Body of pancreas (tissue), 4 donors: ENCODE measurements at places on chromosomes 2 and 18. TPM values are rescaled to one million over a fixed set of nuclear protein-coding genes. Genes with fewer than 3 reads are reported as not detected.

Gene OTOF
- not detected for total RNA-seq

Gene PID1
- 13.0 TPM for total RNA-seq

DNA sequence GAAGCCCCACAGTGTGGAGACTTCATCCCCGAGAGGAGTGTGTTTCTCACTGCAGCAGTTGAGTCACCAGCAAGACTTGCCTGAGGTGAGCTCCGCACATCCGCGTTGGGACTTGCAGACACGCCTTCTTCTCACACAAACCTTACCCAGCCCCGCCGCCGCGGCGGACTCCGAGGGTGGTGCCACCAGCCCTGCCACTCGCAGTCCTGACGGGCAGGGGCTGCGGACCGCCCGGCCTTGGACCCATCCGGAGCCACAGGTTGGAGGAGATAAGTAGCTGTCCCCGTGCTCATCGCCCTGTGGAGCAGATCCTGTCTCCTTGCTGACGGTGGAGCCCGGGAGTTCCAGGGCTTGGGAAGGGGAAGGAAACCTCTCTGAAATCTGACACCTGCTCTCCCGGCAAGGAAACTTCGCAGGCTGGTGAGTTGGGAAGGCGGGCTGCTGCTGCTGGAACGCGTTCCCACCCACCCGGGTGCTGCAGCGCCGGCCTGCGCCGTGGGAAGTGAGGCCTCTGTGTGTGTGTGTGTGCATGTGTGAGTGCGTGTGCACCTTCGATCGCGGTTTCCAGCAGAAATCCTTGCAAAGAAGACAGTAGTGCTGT, at the start of gene RAB27B:
Gene RAB27B (plus strand): TSS at position 197 of the 601 bp plus-strand sequence. CDS start 49,109 bp downstream, outside the sequence.
- H3K4me3 ChIP-seq = peak within 1 kb of the TSS; percentile 30
- H3K4me1 ChIP-seq = peaks cover 30% of the 10 kb centered on the region
- DNase-seq = peak; percentile 89
- H3K36me3 ChIP-seq = no peaks in the 10 kb centered on the region
- peak within 1 kb of the TSS; percentile 92 for H3K27ac ChIP-seq

Gene ACMSD
- not detected for total RNA-seq

Gene FAP
- 2.3 TPM for total RNA-seq

DNA sequence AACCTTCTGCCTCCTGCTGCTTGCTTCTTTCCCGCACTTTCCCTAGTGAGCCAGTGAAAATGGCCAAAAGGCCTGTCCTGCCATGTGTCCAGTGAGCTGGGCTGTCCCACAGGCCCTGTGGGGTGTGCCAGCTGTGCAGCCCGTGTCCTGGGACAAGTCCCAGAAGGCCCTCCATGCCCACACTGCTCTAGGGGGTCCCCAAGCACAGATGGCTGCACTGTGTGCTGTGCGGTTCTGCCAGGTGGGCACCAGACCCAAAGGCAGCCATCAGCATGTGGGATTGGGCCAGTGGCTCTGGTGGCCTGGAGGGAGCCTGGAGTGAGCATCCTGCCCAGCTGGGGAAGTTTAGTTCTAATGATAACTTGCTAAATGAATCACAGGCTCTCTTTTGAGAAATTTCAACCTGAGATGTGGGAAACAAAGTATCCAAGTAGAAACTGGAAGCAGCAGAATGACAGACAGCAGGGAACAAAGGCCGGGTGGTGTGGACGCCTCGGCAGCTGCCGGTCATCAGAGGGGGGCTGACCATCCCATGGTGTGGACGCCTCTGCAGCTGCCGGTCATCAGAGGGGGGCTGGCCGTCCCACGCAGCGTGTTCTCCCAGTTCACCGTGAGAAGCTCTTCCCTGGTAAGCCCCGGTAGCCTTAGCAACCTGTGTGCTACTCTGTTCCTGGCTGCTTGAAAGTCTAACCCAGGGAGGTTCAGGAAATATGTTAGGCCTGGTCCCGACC, 9.9 kb upstream of the CNDP2 start:
- H3K4me1 ChIP-seq = no peaks in the 10 kb centered on the region
- no peak for DNase-seq
- H3K36me3 ChIP-seq = no peaks in the 10 kb centered on the region
- no peak overlapping the region for H3K27ac ChIP-seq
- no peak overlapping the region for H3K4me3 ChIP-seq

DNA sequence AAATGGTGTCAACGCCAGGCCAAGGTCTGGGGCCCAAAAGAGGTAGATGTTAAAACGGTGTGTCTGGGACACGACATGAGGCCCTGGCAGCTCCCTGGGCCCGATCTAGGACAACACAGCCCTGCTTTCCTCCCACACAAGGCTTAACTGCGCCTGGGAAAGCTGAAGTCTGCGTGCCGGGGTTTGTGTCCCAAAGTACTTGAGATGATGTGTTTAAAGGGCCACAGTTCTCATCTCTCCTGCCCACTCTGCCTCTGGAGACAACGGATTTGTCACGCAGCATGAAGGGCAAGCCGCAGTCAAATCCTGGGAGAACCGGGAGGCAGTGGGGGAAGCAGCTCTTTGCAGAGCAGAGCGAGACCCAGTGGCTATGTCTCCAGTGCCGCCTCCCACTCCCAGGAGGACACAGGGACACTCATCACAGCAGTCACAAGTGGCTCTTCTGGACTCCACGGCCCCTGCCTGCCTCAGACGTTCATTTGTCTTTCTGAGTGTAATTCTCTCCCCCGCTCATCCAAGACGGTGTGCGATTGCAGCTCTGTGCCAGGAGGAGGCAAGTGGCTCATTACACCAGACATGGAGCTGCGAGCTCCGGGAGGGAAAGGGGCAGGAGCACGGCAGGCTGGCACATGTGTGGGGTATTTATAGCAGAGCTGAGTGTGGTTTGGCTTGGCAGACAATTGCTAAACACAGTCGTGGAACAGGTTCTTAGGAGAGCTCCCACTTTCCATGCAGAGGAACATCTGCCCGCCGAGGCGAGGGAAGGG, 57.7 kb upstream of the SEMA4C start:
- no peak overlapping the region for H3K27ac ChIP-seq
- no peaks in the 10 kb centered on the region for H3K36me3 ChIP-seq
- DNase-seq = no peak
- H3K4me1 ChIP-seq = peaks cover 3% of the 10 kb centered on the region
- H3K27me3 ChIP-seq = no peaks in the 10 kb centered on the region
- no peak overlapping the region for H3K4me3 ChIP-seq

Gene ABCB11
- total RNA-seq = not detected

Gene BUB1
- not detected for total RNA-seq

DNA sequence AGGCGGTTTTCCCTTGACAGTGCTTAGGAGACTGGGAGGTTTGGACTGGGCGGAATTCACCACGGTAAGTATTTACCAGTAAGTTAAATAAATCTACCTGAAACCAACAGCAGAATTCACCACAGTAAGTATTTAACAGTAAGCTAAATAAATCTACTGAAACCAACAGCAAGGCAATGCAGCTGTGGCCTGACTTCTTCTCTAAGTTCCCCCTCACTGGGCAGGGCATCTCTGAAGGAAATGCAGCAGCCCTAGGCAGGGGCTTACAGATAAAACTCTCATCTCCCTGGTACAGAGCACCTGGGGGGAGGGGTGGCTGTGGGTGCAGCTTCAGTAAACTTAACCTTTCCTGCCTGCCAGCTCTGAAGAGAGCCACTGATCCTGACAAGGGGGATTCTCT, 432.5 kb upstream of the LRRTM1 start:
- H3K4me1 ChIP-seq = no peaks in the 10 kb centered on the region
- no peaks in the 10 kb centered on the region for H3K36me3 ChIP-seq
- no peak for DNase-seq

DNA sequence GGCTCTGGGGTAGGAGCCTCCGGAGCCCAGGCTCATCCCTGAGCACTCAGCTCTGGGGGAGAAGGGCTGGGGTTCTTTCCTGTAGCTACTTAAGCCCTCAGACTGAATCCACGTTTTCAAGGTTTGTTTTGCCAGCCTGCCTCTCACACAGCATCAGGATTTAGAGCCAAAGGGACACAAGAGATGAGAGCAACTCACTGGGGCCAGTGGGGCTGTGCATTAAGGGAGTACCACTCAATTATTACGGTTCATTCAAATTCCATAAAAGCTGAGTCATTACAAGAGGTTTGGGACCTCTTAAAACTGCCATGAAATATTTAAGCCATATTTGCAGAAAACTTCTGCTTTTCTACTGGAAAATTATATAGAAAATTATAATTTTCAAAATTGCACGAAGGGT, 17.1 kb upstream of the SNED1 start:
- no peak overlapping the region for H3K27ac ChIP-seq
- no peak for DNase-seq
- peaks cover 11% of the 10 kb centered on the region for H3K4me1 ChIP-seq

Gene G6PC2
- 35.3 TPM for total RNA-seq

Gene RIT2
- total RNA-seq = not detected

DNA sequence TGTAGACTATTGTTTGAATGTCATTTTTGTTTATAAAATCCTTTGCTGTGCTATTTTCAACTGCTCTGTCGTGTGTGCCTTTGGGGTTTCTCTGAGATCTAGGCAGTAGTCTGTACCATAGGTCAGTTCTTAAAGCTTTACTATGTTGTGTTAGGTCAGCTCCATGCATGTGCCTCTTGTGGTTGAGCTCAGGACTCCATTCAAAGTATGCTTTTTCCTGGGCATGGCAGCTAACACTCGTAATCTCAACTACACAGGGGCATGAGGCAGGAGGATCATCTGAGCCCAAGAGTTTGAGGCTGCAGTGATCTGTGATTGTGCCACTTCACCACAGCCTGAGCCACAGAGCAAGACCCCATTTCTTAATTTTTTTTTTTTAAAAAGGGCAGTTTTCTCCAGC, 174.4 kb upstream of the SPHKAP start:
- H3K4me1 ChIP-seq = no peaks in the 10 kb centered on the region
- no peak overlapping the region for H3K4me3 ChIP-seq
- H3K27ac ChIP-seq = no peak overlapping the region
- H3K27me3 ChIP-seq = no peaks in the 10 kb centered on the region
- no peaks in the 10 kb centered on the region for H3K36me3 ChIP-seq
- DNase-seq = no peak

DNA sequence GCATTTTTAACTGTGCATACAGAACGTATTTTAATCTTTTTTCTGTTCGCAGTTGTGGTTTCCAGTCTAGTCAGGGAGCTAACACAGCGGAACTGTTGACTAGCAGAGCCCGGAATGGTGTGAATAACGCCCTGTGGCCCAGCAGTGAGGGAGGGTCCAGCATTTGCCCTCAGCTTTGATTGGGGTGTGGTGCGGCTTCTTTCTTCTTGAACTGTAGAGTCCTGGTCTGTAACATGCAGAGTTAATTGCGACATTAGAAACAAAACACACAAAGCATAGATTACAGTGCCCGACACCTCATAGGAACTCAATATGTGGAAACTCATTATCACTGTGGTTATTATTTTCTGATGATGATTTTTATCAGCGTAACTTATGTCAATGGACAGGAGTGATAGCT, 253.6 kb downstream of the SOX11 start:
- H3K36me3 ChIP-seq = no peaks in the 10 kb centered on the region
- no peak overlapping the region for H3K4me3 ChIP-seq
- H3K4me1 ChIP-seq = no peaks in the 10 kb centered on the region

Gene MC2R
- total RNA-seq = not detected

DNA sequence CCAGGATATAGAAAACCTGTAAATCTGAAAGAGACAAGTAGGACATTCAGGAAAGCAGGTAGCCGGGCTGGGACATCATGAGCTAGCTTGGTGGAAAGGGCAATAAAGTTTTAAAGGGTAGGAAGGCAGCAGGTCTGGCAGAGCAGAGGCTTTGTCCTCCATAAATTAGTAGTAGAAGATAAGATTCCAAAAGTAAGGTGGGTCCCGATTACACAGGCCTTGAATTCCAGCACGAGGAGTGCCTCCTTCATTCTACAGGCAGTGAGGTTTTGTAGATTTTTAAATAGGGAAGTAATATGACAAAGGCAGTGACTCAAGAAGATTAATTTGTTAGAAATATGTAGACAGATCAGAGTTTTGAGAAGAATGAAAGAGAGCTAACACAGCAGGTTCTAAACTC, 160.7 kb downstream of the DTNB start:
- no peak overlapping the region for H3K27ac ChIP-seq
- H3K4me3 ChIP-seq = no peak overlapping the region
- DNase-seq = no peak
- H3K36me3 ChIP-seq = no peaks in the 10 kb centered on the region
- H3K27me3 ChIP-seq = no peaks in the 10 kb centered on the region

Gene LYPD1
- 3.1 TPM for total RNA-seq

- peak; percentile 45 for DNase-seq
- H3K36me3 ChIP-seq = no peaks in the 10 kb centered on the region
- H3K27me3 ChIP-seq = no peaks in the 10 kb centered on the region
- no peak overlapping the region for H3K27ac ChIP-seq
Measured at GRCh38 chr2:25567406-25567805, 106.0 kb downstream of the DTNB start.

Gene GDF7
- 7.3 TPM for total RNA-seq

DNA sequence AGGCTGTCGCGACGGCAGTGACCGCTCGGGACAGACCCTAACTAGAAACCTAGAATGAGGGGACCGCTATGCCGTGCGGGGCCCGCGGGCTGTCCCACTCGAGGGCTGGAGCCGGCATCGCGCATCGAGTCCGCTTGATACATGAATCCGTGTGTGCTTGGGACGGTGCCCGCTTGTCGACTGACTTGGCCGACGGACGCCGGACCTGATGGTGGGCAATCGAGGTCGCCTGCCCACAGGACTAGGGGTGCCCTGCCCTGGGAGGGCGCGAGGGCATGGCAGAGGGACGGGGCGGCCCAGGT, 749 bp upstream of the PTMA start:
- no peaks in the 10 kb centered on the region for H3K27me3 ChIP-seq
- peak overlapping the region; percentile 98 for H3K27ac ChIP-seq
- H3K4me3 ChIP-seq = no peak overlapping the region
- H3K36me3 ChIP-seq = peaks cover 6% of the 10 kb centered on the region

Gene ATP8B1
- total RNA-seq = 41.5 TPM

- no peak overlapping the region for H3K4me3 ChIP-seq
- H3K27ac ChIP-seq = no peak overlapping the region
- H3K27me3 ChIP-seq = no peaks in the 10 kb centered on the region
- H3K4me1 ChIP-seq = no peaks in the 10 kb centered on the region
Measured at GRCh38 chr18:55523001-55523400, 65.0 kb downstream of the TCF4 start.

GRCh38 chr2:134411279-134411827, 157.5 kb downstream of the MGAT5 start:
- no peaks in the 10 kb centered on the region for H3K36me3 ChIP-seq
- no peak overlapping the region for H3K4me3 ChIP-seq
- no peaks in the 10 kb centered on the region for H3K27me3 ChIP-seq
- no peak for DNase-seq

DNA sequence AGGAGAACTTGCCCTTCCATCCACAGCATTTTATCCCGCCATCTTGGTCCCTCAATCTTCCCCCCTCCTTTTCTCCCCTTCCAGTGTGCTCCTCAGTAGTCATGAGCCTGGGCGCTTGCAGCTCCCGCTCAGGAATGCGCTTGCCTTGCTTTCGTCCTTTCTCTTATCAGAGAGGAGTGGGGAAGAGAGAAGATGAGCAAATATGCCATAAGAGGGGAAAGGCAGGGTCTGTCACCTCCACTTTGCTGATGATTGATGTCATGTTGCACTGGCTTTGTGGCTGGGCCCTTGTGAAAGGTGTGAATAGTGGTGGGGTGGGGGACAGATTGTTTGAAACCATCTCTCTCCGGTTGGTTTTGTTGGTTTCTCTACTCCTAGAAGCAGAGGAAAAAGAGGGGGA, 569.3 kb downstream of the TNS1 start:
- no peaks in the 10 kb centered on the region for H3K36me3 ChIP-seq
- H3K4me1 ChIP-seq = peaks cover 5% of the 10 kb centered on the region
- no peak for DNase-seq
- no peak overlapping the region for H3K27ac ChIP-seq

- no peak for DNase-seq
- H3K27ac ChIP-seq = no peak overlapping the region
- no peaks in the 10 kb centered on the region for H3K27me3 ChIP-seq
- H3K4me1 ChIP-seq = peaks cover 5% of the 10 kb centered on the region
- H3K4me3 ChIP-seq = no peak overlapping the region
Measured at GRCh38 chr18:34956663-34957062, 84.5 kb upstream of the MAPRE2 start.
